ENCODE measurements at places on chromosomes 4 and X. TPM values are rescaled to one million over a fixed set of nuclear protein-coding genes. Genes with fewer than 3 reads are reported as not detected.

DNA sequence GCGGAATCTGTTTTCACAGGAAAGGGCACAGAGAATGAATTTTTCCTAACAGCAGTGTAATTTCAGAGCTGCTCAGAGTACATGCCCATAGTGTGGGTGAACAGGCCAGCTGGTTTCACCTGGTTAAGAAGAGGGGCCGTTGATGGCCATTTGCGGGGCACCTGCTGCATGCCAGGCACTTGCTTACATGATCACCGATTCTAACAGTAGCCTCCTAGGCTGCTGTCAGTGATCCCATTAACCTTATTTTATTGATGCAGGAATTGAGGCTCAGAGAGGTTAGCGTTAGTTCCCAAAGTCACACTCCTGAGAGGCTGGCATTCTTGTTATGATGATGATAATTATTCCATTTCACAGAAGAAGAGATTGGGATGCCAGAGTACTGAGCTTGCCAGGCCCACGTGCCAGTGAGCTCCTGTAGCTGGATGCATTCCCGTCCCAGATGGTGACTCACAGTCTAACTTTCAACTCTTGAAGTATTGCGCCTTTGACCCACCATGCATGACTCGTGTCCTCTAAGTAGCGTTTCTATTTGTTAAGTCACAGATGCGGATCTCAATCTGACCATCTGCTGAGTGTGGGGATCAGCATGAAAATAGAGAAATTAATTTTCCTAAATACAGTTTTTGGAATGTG is 76.5 kb downstream of the PSAPL1 start:
- DNase-seq: peak; percentile 20

GRCh38 chrX:5415738-5416137 is 812.9 kb downstream of the NLGN4X start:
- DNase-seq: no peak

GRCh38 chr4:159052315-159052714 is 50.6 kb upstream of the RAPGEF2 start:
- no peak for DNase-seq

DNA sequence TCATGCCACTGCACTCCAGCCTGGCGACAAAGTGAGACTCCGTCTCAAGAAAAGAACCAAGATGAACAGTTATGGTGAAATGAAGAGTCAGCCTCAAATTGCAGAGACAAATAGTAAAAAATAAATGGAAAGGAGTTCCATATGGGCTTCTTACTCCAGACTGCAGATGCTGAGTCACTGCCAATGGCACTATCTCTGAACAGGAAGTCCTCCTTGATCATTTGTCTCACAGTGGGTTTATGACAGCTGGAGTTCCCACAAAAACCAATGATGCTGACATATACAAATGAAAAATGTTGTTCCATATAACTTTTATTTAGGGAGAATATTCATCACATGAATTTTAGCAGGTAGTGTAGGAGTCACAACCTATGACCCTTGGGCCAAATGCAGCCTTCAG is 631.6 kb downstream of the PCDH18 start:
- no peak for DNase-seq

GRCh38 chr4:53932796-53933610 is 131.4 kb downstream of the CHIC2 start:
- DNase-seq: peak; percentile 36

DNA sequence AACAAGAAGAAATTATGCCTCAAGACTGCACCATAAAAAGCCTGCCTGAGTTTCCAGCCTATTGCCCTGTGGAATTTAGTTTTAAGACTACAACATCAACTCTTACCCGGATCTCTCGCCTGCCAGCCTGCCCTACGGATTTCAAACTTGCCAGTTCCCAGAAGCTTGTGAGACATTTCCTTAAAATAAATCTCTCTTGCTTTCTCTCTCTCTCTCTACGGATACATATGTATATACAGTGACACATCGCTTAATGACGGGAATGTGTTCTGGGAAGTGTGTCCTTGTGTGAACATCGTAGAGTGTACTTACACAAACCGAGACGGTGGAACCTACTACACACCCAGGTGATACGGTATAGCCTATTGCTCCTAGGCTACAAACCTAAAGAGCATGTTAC is 79.5 kb downstream of the CLNK start:
- DNase-seq: no peak

DNA sequence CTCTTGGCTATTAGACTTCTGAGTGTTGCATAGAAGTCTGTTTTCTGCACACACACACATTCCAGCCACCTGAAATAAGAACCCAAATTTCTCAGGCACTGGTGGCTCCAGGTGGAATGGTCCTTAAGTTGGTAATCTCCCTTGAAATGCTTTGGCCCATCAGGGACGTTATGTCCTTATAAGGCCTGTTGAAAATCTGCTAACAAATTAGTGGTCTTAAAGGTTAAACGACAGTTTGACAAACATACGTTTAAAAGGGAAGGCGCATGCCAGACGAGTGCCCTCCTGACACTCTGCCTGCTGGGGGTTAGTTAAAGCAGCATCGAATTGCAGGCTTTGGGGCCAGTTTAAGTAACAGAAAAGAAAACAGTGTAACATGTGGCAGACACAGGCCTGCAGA is 125.0 kb downstream of the TBX22 start:
- no peak for DNase-seq

GRCh38 chr4:101153653-101154052 is 193.7 kb downstream of the PPP3CA start:
- DNase-seq: no peak

DNA sequence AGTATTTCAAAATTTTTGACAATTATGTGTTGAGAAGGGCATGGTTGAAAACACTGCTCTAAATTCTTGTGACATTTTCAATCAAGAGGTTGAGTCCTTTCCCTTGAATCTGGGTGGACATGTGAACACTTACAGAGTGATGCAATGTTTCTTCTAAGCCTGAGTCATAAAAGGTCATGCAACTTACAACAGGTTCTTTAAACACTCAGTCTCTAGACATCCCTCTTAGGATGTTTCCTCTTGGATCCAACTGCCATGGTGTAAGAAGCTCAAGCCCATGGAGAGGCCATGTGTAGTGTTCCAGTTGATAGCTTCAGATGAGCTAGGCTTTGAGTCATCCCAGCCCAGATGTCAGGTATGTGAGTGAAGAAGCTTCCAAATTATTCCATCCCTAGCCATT is 232.2 kb upstream of the MAOA start:
- no peak for DNase-seq

DNA sequence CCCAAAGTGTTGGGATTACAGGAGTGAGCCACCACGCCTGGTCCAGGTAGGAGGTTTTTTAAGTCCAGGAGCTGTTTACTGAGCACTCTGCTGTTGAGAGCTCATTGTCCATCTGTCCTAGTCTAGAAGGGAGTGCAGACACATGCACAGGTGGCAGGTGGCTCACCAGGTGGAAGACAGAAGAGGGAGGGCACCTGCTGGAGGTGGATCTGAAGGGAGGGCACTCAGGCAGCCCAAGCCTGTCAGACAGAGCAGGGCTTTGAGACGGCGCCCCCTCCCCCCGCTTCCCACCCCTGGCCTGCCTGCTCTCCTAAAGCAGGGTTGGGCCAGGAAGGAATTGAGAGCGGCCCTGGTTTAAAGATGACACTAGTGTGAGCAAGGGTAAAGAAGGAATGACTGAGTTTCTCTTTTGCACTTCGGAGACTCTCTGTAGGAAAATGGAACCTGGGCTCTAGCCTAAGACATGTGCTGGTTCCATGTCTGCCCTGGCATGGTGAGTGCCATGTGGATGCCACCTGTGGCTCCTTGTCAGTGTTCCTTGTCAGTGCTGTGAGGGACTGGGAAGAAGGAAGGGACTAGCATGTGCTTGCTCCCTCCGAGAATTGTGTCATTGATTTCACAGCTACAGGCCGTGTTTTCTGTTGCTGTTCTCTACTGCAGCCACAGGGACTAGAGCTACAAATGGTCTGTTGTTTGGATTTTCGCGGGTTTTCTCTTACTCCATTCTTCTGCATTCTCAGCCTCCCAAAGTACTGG is 108.6 kb downstream of the TNIP2 start:
- DNase-seq: no peak

- no peak for DNase-seq
Measured at GRCh38 chrX:39820938-39821708, 276.6 kb downstream of the BCOR start.

GRCh38 chr4:76251441-76252270 is at the start of gene FAM47E:
Gene FAM47E (plus strand): TSS chr4:76251721. CDS start chr4:76251747, 26 bp downstream.
- peak; percentile 53 for DNase-seq

GRCh38 chrX:16444353-16444752 is 205.6 kb upstream of the S100G start:
- DNase-seq: no peak

- peak; percentile 18 for DNase-seq
Measured at GRCh38 chrX:24647257-24648058, at the start of gene PCYT1B. Gene PCYT1B (minus strand): TSS chrX:24647347. CDS start chrX:24647105, 242 bp downstream.

GRCh38 chr4:13907255-13907751 is 279.8 kb upstream of the BOD1L1 start:
- DNase-seq: peak; percentile 89

- no peak for DNase-seq
Measured at GRCh38 chr4:119696963-119697362, 68.4 kb upstream of the PDE5A start.

DNA sequence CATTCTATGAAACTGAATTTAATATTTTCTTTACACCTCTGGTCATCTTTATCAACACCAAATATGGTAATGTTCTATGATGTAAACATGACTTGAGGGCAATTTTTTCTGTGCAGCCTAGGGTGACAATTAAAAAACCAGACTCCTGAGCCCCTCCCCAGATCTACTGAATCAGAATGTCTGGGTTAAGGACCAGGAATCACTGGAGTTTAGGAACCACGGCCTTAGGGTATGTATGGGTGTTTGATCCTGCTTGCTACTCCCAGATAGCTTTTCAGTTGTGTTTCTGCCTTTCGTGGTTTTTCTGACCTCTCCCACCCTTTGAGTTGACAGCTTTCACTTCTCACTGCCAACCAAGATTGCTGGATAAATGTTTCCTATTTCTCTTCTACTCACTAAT is 332.2 kb downstream of the DHX15 start:
- DNase-seq: no peak

DNA sequence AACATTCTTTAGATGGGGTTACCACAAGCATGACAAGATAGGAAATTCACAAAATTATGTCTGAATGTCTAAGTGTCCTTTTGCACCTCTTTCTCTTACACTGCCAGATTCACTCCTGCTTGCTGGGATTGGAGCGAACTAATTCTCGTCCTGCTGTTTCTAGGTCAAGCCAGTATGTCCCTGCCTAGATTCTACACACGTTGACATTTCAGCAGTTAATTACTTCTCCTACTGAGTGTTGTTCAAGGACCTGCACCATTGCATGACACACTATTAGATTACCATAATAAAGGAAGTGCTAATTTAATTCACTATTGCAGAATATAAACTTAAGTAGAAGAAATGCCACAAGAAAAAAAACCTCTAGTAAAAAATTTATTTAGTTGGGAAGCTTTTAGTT is 1911.7 kb downstream of the PCDH7 start:
- DNase-seq: no peak

GRCh38 chrX:101442085-101442484 is 34.1 kb downstream of the HNRNPH2 start:
- DNase-seq: no peak

GRCh38 chr4:14302021-14302420 is 674.5 kb upstream of the BOD1L1 start:
- DNase-seq: no peak

DNA sequence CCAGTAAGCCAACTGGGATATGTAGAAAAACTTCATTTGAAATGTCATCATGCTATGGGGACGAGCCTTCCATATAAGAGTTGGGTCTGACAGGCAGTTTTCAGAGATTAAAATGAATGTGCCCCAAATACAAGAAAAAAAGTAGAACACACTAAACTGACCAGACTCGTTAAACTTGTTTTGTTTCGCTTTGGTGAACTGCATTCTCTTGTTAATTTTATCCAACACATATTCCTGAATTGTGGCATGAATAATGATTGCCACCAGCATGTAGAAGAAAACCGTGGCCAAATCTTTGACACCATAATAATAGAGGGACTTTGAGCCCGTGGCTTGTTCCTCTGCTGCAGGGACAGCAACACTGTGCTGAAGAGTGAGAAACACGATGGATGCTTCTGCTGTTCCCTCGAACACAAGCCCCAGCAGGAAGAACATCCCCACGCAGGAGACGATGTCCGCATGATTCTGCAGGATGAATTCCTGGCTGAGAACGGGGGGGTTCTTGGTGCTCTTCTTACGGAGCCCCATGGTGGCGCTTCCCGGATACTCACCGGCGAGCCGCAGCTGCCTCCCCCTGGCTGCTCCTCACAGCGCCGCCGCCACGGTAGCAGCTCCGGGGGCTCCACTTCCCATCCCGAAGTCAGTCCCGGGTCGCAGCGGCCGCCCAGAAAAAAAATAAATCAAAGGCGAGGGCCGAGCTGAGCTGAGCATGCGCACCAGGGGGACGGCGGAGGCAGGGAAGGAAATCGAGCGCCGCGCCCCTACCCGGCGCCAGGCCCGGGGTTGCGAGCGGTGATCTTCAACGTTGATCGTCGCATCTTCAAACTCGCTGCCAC is at the start of gene TRAM1L1:
Gene TRAM1L1, minus strand, starts transcription at position 711 of the 836 bp plus-strand sequence. Its CDS starts 183 bp downstream, at position 528.
- DNase-seq: no peak

GRCh38 chr4:119678761-119679160 is 50.2 kb upstream of the PDE5A start:
- no peak for DNase-seq

DNA sequence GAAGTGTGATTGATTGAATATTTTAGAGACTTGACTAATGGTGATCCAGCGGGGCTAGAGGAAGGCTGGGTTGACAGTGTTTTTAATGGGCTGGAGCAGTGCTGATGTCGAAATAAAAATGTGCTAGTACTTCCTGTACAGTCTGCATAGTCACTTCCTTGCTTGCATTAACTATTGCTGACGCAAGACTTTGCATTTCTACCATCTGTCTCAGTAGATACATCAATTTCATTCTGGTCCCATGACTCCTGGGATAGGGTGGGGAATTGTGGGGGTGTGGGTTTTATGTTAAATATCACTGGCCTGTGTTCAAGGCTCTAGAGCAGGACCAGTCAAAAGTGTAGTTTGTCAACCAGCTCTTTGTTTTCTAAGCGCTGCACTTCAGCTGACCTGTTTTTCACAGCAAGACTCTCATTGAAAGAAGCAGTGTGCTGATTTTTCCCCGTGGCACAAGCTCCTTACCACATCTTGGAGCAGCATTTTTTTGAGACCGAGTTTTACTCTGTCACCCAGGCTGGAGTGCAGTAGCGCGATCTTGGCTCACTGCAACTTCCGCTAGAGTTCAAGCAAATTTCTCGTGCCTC is 35.2 kb upstream of the PHEX start:
- peak; percentile 12 for DNase-seq

DNA sequence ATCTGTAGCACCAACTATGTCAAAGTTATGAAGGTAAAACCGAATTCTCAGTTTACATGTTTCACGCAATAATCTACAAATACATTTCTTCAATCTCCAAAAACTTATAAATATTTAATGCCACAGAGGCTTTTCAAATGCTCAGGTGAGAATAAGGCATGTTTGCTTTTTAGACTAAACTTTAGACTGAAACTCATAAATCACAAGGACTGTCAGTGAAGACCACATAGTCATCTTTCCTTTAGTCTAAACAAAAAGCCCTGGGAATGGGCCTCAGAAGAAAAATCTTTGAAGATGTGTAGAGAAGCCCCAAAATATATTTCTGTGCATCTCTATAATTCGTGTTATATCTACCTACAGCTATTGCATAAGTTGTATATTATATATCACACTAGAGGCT is 54.5 kb upstream of the DCTD start:
- no peak for DNase-seq

The GSX2 gene
- not detected for total RNA-seq

The MID1 gene
- total RNA-seq: 25.9 TPM

The ADGRG2 gene
- total RNA-seq: not detected

The USP17L11 gene
- total RNA-seq: not detected

The GAGE12H gene
- total RNA-seq: not detected

The ADH7 gene
- total RNA-seq: not detected

The CENPVL2 gene
- not detected for total RNA-seq

The CSN2 gene
- not detected for total RNA-seq

The RAB39B gene
- total RNA-seq: 0.13 TPM

The MCTS1 gene
- total RNA-seq: 23.3 TPM

All from dermis microvascular lymphatic vessel endothelial cell (primary cell).